ENCODE measurements at places on chromosomes 4 and X.

DNA sequence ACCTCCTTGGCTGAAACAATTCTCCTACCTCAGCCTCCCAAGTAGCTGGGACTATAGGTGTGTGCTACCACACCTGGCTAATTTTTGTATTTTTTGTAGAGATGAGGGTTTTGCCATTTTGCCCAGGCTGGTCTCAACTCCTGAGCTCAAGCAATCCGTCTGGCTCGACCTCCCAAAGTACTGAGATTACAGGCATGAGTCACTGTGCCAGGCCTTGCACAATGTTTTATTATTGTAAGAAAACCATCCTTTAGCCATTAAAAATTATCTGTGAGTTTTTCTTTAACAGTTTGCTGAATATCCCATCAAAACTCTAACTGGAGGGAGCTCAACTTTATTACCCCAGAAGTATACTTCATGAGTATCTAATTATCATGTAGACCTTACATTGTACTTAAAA, 900.3 kb downstream of the PCDH7 start:
- no peak for DNase-seq

GRCh38 chrX:121479406-121479805, 432.0 kb downstream of the GLUD2 start:
- DNase-seq, result no peak

- DNase-seq, result no peak
Measured at GRCh38 chr4:27088491-27088890, 227.8 kb downstream of the STIM2 start.

DNA sequence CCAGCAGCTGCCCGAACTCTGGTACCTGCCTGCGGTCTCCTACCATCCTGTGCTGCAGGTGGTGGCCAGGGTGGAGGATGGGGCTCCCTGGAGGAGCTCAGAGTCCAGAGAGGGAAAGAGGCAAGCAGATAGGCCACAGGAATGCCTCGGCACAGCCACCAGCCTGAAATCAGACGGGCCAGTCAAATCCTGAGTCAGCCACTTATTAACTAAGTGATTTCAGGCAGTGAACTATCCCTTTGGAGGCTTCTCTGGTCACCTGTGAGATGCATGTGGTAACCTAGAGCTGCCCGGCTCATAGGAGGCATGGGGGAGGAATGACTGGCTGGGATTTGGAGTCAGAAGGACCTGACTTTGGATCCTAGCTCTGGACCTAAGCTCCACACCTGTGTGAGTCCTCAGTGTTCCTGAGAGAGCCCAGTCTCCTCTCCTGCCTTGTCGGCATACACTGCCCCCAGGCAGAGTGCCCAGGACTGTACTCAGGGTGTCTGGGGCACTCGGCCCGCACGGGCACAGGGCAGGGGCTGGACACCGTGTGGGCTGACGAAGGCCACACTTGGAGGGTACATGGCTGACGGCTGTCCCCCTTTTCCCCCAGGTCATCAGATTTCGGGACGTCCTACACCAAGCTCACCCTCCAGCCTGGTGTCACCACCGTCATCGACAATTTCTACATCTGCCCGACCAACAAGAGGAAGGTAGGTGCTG, 96.4 kb upstream of the PSAPL1 start:
- DNase-seq, result no peak

- DNase-seq, result no peak
Measured at GRCh38 chr4:164613792-164614191, 140.1 kb upstream of the SMIM31 start.

DNA sequence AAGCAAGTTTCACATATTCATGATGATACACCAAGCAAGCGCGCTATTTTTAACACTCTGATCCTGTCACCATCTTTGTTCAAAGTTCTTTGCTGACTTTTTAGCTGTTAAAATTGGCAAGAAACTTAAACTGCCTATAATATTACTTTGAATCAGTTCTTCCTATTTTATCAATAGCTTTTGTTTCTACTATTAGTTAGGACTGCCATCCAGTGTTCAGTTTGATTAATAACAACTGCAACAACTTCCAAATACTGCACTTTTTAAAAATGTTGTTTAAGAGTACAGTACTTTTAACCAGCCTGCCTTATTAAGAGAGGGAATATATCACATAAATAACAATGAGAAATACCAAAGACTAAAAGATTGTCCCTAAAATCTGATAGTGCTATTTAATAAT, 614.3 kb downstream of the FAM133A start:
- no peak for DNase-seq

Measured in activated effector memory CD4-positive, alpha-beta T cell treated with Interleukin-2 at 50 U/mL for 16 hours (primary cell).